Dermis microvascular lymphatic vessel endothelial cell (primary cell): ENCODE measurements at places on chromosomes 2 and 18. TPM values are rescaled to one million over a fixed set of nuclear protein-coding genes. Genes with fewer than 3 reads are reported as not detected.

The NAT8 gene
- total RNA-seq, result not detected in 2 replicates

The CDH2 gene
- total RNA-seq, result 0.90 and 1.8 TPM in 2 replicates

DNA sequence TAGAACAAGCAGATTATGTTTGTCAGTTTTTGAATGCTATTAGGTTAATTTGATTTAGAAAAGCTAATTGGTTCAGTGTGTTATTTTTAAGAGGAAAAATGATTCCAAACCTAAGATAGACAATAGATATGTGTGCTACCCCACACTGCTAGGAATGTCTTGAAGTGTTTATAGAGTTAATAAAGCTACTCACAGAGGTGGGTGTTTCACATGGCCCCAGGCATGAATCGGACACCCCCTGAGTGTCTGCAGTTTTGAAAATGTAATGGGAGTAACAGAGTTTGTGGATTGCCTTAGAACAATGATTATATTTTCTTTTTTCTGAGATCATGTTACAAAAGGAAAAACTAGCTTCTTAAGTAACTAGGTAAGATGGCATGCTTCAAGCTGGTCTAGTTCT is 348.3 kb downstream of the ADCYAP1 start:
- no peak for DNase-seq

The CABYR gene
- total RNA-seq, result 0.76 and 3.1 TPM in 2 replicates

DNA sequence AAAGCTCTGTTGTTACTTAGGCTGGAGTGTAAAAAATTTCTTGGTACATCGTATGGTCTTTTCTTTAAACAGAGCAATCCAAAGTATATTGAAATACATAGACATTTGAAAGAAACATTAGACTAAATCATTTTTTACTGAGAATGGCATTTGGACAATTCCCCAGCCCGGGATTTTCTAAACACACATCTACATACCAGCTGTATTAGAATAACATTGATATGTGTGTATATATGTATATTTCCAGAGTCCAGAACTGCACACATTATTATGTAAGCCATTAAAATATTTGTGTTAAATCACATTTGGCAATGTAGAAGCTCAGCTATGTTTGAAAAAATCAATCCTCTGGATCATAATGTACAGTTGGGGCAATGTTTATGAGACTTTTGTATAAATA is 1853.6 kb upstream of the LRRTM1 start:
- no peak for DNase-seq

DNA sequence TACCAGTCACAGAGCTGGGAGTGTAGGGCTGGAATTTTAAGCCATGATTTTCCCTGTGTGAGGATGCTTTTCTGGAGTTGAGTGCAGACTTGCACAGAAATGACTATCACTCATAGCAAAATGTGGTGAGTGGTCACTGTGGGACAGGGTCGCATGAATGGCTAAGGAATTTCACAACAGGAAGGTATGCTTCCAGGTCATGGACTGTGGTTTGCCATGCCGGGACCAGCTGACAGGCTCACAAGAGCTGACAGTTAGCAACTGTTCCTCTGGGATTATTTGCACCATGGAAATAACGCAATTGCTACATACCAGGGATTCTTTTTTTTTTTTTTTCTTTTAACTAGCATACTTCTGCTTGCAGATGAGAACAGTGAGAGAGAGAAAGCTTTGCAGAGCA is 3.8 kb upstream of the UXS1 start:
- DNase-seq, result peak; percentile 15
